Activated naive CD4-positive, alpha-beta T cell treated with anti-CD3 and anti-CD28 coated beads, Interleukin-2, amount 50 U/mL, for 16 hours (primary cell): ENCODE measurements at places on chromosomes 6 and 20.

GRCh38 chr6:140029551-140029950 is 655.1 kb upstream of the CITED2 start:
- DNase-seq, result no peak

GRCh38 chr6:53868626-53869025 is 73.8 kb downstream of the LRRC1 start:
- DNase-seq, result no peak

DNA sequence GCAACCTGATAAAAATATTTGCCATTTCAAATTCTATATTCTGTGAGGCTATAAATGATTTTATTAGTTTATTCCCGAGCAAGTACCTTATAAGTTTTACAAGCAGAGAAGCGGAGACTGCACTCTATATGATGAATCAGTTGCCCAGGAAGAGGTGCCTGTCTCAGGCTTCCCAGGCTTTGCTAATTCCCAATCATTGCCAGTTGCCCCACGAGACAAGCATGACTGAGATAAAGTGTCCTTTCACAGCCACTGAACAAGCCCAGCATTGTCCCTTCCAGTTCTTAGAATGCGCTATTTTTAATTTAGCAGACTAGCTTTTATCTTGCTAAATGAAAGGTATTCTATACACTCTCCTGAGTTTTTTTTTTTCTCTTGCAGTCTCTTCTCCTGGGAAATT is 260.7 kb downstream of the ALDH8A1 start:
- no peak for DNase-seq

DNA sequence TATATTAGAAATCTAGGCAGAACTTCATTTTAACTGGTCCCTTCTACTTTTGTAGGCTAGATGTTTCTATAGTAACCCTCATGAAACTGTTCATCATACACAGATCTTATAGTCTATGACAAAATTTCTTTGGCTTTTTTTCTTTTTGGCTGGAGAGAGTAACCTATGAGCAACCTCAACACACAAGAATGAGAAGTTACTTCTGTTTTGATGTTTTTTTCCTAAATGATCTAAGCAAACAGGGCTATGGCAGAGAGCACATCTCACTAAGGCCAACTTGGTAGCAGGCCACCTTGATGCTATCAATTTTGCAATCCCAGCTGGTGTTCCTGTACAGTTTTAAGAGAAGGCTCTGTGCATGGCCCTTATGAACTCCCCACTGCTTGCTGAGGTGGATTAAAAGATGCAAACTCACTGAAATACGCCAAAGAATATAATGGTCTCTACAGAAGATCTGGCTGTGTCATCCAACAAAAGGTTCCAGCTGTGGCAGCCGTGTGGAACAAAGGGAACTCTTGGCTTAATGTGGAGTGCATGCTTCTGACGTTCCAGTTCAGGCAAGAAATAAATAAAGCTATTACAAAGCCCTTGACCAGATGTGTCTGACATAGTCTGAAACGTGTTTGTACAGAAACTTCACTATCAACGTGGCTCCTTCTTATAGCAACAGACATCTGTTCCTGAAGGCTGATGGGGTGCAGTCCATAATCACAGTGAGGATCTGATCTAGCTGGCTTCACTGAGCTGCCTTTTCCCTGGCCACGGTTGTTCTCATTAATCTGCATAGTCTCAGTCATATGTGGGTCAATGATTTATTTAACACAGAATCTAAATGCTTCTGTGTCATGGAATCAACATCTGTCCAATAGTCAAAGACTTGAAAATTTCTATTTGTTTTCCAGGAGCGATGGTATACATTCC is 481.1 kb downstream of the BMP2 start:
- no peak for DNase-seq

GRCh38 chr6:170288852-170289179 is 2.1 kb downstream of the DLL1 start:
- no peak for DNase-seq

DNA sequence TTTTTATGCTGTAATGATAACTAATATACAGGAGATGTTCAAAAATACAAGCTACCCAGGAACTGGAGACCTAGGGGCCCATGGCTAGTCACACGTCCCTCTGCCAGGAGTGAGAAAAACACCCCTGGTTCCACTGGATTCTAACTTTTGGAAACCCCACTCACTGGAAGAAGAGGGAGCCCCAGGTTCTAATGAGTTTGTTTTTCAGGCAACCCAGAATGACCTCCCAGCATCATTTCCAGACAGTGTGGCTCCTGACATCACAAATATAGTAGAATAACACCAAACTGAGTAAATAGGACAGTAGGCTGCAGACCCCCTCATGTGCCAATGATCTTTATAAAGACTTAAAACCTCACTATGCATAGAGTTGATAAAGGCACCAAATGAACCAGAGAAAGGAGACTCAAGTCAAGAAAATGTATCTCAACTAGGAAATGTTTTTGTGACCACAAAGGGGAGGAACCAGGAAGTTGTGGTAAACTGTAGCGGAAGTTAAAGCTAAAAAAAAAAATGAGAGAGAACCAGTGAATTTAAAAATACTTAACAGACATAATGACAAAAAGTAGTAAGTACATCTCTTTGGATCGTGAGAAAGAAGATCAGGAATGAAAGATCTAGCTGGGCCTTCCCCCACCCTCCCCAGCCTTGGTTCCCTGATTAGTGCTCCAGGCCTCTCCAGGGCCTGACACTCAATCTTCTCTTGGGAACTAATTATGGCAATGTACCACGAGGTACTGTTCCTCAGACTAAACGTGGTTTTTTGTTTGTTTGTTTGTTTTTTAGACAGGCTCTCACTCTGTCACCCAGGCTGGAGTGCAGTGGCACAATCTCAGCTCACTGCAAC is 19.8 kb downstream of the HLA-E start:
- no peak for DNase-seq

- no peak for DNase-seq
Measured at GRCh38 chr20:52291109-52291508, 99.5 kb upstream of the ZFP64 start.

DNA sequence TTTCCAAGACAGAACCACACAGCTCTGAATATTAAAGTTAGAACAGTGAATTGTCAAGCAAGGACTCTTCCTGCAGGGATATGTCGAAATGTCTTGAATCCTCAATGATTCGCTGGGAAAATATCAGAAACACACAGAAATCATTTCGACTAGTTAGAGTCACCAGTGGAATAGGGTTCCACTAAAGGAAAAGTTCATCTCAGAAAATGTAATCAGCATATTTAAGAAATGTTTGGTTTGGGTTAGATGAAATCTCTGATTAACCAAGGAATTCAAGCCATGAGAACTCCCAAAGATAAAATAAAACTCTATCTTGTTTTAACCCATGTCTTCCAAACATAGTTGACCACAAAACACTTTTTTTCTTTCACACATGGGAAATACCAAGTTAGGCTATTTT is 621.0 kb upstream of the NRSN1 start:
- no peak for DNase-seq

GRCh38 chr6:145045582-145045981 is 689.7 kb downstream of the EPM2A start:
- DNase-seq, result no peak

DNA sequence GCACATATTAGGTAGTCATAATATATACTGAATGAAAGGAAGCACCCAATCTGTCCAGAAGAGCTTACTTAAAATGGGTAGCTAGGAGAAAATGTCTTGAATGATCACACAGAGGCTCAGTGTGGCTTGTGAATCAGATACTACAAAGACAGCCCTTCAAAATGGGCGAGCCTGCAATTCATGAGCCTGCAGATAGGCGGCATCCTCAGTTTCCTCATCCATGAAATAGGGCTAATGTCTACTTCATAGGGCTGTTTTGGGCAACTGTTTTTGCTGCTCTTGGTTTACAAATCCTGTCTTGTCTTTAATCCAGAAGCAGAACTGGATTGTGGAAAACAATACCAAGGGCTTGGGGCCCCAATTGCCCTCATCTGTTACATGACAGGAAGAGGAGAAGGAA is 129.3 kb upstream of the KCNK16 start:
- DNase-seq, result no peak
